ENCODE measurements at places on chromosomes 16 and 17.

GRCh38 chr16:1043881-1044451 is 28.6 kb upstream of the SSTR5 start:
- no peaks in the 10 kb centered on the region for H3K36me3 ChIP-seq
- H3K27me3 ChIP-seq: no peaks in the 10 kb centered on the region
- no peak overlapping the region for H3K4me3 ChIP-seq
- DNase-seq: no peak

DNA sequence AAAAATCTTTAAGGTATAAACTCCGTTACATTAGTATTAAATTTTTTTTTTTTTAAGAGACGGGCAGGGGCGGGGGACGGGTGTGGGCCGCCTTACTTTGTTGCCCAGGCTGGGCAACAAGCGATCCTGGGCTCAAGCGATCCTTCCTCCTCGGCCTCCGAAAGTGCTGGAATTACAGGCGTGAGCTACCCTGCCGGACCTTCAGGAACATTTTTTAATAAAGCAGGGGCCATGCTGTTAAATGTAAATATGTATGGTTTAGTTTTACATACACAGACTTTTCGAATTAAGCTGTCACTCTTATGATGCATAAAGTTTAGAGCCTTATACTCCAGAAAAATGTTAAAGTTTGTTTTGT is 2.4 kb downstream of the PPM1D start:
- peaks cover 4% of the 10 kb centered on the region for H3K4me1 ChIP-seq
- H3K27ac ChIP-seq: peak overlapping the region; percentile 98
- H3K27me3 ChIP-seq: no peaks in the 10 kb centered on the region
- peak overlapping the region; percentile 86 for H3K4me3 ChIP-seq
- no peak for DNase-seq
- H3K36me3 ChIP-seq: no peaks in the 10 kb centered on the region

GRCh38 chr16:11363927-11364258 is 18.6 kb downstream of the RMI2 start:
- no peaks in the 10 kb centered on the region for H3K36me3 ChIP-seq
- H3K27ac ChIP-seq: peak overlapping the region; percentile 67
- H3K4me1 ChIP-seq: peaks cover 10% of the 10 kb centered on the region
- DNase-seq: no peak
- H3K4me3 ChIP-seq: no peak overlapping the region

DNA sequence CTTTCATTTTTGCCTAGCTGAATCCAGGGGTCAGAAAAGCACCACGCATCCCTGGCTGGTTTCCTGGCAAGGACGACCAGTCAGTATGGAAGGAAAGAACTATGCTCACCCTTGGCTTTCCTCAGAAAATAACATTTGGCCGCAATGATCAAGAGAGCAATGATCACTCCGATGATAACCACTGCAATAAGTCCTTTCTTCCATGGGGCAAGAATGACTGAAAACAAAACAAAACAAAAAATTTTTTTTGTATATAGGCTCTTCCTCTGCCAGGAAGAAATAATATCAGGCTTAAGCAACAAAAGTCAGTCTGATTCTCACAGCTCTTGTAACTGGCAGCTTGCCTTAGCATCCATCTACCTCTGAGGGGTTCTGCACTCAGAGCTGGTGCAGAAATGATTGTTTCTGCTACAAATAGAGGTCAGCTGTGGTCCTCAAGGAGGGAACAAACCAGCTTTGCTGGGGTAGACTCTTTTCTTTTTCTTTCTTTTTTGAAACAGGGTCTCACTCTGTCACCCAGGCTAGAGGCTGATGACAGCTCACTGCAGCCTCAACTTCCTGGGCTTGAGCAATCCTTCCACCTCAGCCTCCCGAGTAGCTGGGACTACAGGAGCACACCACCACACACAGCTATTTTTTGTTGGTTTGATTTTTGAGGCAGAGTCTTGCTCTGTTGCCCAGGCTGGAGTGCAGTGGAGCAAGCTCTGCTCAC is 35.7 kb downstream of the PECAM1 start:
- no peaks in the 10 kb centered on the region for H3K36me3 ChIP-seq
- DNase-seq: no peak
- H3K4me3 ChIP-seq: no peak overlapping the region
- H3K4me1 ChIP-seq: no peaks in the 10 kb centered on the region

DNA sequence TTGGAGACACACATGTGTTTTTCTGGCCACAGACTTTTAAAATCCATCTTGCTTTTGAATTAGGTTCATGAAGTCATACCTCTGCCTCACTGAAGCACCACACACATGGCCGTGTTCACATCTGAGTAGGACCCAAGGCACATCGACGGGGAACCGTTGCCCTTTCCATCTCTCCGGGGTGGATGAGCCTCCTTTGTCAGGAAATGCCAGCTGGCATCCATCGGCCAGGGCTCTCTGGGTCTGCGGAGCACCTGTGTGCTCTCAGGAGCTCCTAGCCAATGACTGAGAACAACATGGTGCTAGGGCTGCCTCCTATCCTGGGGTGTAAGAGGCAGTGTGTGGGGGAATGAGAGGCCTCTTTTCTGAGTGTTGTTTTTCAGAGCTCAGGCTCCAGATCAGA is 24.5 kb upstream of the NKD1 start:
- H3K27me3 ChIP-seq: no peaks in the 10 kb centered on the region
- DNase-seq: no peak
- H3K4me3 ChIP-seq: no peak overlapping the region
- H3K36me3 ChIP-seq: no peaks in the 10 kb centered on the region

- H3K4me3 ChIP-seq: no peak overlapping the region
- DNase-seq: no peak
- H3K4me1 ChIP-seq: no peaks in the 10 kb centered on the region
- no peak overlapping the region for H3K27ac ChIP-seq
- no peaks in the 10 kb centered on the region for H3K36me3 ChIP-seq
These were observed 10.9 kb upstream of the CCL8 start for GRCh38 chr17:34308371-34308770.

DNA sequence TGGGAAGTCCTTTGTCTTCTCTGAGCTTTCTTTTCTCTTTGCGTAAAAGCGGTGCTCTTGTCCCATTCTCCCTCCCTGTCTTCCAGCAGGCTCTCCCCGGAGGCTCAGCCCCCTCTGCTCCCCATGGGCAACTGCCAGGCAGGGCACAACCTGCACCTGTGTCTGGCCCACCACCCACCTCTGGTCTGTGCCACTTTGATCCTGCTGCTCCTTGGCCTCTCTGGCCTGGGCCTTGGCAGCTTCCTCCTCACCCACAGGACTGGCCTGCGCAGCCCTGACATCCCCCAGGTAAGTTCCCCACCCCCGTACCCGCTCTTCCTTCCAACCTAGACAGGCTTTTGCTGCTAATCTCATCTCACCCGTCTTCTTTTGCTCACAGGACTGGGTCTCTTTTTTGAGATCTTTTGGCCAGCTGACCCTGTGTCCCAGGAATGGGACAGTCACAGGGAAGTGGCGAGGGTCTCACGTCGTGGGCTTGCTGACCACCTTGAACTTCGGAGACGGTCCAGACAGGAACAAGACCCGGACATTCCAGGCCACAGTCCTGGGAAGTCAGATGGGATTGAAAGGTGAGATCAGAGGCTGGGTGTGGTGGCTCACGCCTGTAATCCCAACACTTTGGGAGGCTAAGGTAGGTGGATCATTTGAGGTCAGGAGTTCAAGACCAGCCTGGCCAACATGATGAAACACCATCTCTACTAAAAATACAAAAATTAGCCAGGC is 1.3 kb downstream of the TMEM219 start:
- H3K4me1 ChIP-seq: peaks cover 6% of the 10 kb centered on the region
- H3K27ac ChIP-seq: peak overlapping the region; percentile 85
- DNase-seq: no peak
- no peaks in the 10 kb centered on the region for H3K36me3 ChIP-seq
- peak overlapping the region; percentile 85 for H3K4me3 ChIP-seq
